CD8-positive, alpha-beta memory T cell (primary cell): ENCODE measurements at places on chromosomes 13 and 19. TPM values are rescaled to one million over a fixed set of nuclear protein-coding genes. Genes with fewer than 3 reads are reported as not detected.
A peak's percentile ranks its signal among the peaks of the same experiment; 100 is the strongest.

DNA sequence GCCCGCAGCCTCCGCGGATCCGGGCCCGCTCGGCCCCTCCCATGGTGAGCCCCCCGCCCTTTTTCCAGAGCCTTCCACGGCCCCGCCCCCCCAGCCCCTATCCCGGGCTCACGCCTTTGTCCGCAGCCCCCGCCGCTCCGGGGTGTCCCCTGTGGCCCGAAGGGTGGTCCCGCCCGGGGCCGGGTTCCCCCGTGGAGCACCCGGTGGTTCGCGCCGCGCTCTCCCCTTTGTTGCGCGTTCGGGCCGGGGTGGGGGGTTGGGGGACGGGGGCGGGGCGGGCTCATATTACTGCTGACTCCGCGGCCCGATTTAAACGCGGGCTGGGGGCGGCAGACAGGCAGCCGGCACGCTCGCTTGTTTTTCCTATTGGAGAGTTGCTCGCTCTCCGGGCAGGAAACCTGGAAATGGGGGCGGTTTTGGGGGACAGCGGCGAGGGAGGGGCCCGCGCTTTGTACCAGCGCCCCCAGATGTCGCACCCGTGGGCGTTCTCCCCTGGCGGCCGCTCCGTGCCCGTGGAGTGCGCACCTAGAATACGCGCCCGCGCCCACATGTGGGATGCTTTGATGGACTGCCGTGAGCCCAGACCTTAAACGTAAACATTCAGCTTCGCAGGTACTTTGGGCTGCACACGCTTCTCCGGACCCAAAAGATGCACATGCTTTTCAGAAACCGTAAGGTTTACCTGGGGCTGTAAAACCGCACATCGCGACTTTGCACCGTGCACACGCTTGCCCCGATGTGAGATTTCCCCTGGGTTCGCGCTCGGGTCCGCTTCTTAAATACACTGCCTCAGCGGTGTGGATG lies 699 bp downstream of the PTOV1 start:
- DNase-seq: peak; percentile 35
- no peaks in the 10 kb centered on the region for H3K27me3 ChIP-seq
- H3K36me3 ChIP-seq: no peaks in the 10 kb centered on the region
- peaks cover 30% of the 10 kb centered on the region for H3K4me1 ChIP-seq
- H3K27ac ChIP-seq: no peak overlapping the region
- H3K4me3 ChIP-seq: peak overlapping the region; percentile 67

DNA sequence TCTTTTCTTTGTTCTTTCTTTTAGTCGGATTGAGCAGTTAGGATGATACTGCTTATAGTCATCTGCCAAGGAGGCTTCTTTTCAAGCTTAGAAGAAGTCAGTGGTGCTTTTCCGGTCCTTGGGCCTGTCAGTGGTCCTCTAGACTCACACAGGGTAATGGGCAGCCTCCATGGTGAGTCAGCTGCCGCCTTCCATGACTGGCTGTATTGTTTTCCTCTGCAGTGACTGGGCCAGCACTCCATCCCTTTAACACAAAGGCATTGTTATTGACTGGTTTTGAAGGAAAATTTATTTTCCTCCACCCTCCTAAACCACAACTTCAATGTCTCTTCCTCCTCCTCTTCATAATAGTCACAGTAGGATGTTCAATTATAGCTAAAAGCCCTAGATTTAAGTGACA lies 47.1 kb upstream of the CNMD start:
- no peaks in the 10 kb centered on the region for H3K27me3 ChIP-seq
- H3K27ac ChIP-seq: no peak overlapping the region
- H3K4me3 ChIP-seq: no peak overlapping the region
- no peaks in the 10 kb centered on the region for H3K4me1 ChIP-seq
- no peaks in the 10 kb centered on the region for H3K36me3 ChIP-seq

DNA sequence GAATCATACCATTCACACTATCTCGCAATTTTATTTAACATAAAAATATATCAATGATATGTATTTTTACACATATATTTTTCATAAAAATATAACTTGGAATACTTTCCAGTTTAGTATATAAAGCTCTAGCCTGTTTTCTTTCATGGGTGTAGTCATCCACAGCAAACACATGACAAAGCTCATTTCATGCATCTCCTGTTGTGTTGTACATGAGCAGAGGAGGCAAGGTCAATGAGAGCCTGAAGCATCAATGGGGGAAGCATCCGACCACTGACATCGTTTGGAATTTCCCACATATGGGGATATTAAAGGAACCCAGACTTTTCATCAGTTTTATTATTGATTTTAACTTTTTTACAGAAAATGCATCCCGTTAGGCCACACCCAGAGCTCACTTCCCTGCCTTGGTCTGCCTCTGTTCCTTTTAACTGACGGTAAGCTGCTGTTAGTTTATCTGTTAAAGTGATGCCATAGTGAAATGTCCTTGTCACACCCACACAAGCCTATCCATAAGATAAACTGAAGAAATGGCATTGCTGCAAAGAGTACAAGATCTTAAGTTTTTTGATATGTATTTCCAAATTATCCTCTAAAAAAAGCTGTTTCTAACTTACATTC lies 44.0 kb downstream of the MIPEP start:
- H3K4me3 ChIP-seq: no peak overlapping the region
- no peaks in the 10 kb centered on the region for H3K27me3 ChIP-seq
- H3K36me3 ChIP-seq: no peaks in the 10 kb centered on the region
- no peak overlapping the region for H3K27ac ChIP-seq
- no peak for DNase-seq

- no peak overlapping the region for H3K27ac ChIP-seq
- no peaks in the 10 kb centered on the region for H3K36me3 ChIP-seq
- no peak overlapping the region for H3K4me3 ChIP-seq
These were observed 24.5 kb downstream of the CFAP97D2 start for GRCh38 chr13:114203536-114203935.

DNA sequence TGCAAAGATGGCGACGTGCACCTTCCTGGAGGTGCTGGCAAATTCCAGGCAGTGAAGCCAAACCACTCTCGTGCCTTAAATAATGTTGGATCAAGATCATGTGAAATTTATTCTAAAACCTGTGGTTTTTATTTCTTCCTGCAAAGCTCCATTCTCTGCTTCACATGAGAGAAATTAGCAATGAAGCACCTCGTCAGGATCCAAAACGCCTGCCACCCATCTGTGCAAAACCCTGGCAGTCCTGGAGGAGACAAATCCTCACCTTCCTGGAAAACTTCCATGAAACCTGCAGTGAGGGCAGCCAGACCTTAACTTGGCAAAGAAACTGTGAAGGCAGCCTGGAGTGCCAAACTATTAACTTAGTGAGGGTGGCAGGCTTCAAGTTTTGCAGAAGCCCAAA lies 47.6 kb downstream of the CHST8 start:
- H3K27ac ChIP-seq: no peak overlapping the region
- no peaks in the 10 kb centered on the region for H3K27me3 ChIP-seq
- DNase-seq: no peak
- no peaks in the 10 kb centered on the region for H3K36me3 ChIP-seq

- no peaks in the 10 kb centered on the region for H3K36me3 ChIP-seq
- H3K27me3 ChIP-seq: no peaks in the 10 kb centered on the region
- no peak overlapping the region for H3K27ac ChIP-seq
- no peak overlapping the region for H3K4me3 ChIP-seq
- DNase-seq: no peak
These were observed 160.9 kb downstream of the PCDH9 start for GRCh38 chr13:67069117-67069767.

DNA sequence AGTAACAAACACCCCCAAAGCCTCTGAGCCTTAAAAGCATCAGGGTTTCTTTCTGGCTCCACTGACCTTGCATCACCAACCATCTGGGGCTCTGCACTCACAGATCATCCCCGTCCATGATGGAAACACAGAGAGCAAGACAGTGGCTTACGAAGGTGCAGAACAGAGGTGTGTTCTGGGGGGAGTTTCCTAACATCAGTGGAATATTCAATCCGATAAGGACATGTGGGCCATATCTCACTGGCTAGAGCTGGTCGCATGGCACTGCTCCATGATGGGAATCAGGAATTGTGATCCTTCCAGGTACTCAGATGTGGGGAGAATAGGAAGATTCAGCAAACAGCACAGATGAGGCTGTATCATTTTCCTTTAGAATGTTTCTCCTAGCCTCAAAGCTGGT lies 457.2 kb downstream of the IRS2 start:
- H3K27me3 ChIP-seq: no peaks in the 10 kb centered on the region
- DNase-seq: no peak
- no peak overlapping the region for H3K27ac ChIP-seq
- H3K36me3 ChIP-seq: no peaks in the 10 kb centered on the region
- H3K4me1 ChIP-seq: no peaks in the 10 kb centered on the region

- H3K4me3 ChIP-seq: no peak overlapping the region
- no peak for DNase-seq
- no peak overlapping the region for H3K27ac ChIP-seq
- H3K36me3 ChIP-seq: peaks cover 41% of the 10 kb centered on the region
These were observed 144.1 kb downstream of the PAN3 start for GRCh38 chr13:28282451-28282850.

DNA sequence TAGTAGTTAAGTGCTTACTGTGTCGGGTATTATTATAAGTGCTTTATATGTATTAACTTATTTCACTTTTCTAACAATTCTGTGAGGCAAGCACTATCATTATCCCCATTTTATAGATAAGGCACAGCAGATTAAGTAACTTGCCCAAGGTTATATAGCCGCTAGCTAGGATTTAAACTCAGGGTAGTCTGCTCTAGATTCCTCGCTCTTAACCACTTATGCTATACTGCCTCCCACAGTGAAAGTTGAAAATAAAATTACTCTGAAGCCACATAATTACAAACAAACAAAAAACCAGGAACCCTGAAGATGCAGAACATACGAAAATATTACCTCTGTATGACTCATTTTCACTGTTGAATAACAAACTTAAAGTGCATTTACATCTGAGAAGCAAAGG lies 3.9 kb downstream of the TEX30 start:
- H3K27ac ChIP-seq: no peak overlapping the region
- H3K4me3 ChIP-seq: no peak overlapping the region
- DNase-seq: no peak
- no peaks in the 10 kb centered on the region for H3K27me3 ChIP-seq
- no peaks in the 10 kb centered on the region for H3K36me3 ChIP-seq
- H3K4me1 ChIP-seq: peaks cover 5% of the 10 kb centered on the region

The ZNF681 gene
- 4.6 TPM for total RNA-seq

DNA sequence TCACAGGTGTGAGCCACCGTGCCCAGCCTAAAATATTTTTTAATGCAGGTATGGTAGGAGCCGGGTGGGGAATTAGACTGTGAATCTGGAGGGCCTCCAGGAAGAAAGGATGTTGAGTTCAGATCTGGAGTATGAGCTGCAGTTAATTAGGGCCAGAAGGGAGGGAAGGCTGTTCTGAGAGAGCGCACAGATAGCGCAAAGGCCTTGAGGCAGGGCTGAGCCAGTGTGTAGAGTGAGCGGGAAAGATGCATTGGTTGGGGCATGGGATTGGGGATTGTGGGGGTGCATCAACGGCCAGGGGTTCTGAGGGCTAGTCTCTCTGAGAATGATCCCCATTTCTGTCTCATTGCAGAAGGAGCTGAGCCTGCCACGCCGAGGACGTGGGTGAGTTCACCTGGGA lies 9.7 kb downstream of the MAST3 start:
- no peak for DNase-seq
- H3K27ac ChIP-seq: no peak overlapping the region
- H3K36me3 ChIP-seq: no peaks in the 10 kb centered on the region
- no peak overlapping the region for H3K4me3 ChIP-seq

The PGLYRP2 gene
- 0.13 TPM for total RNA-seq

DNA sequence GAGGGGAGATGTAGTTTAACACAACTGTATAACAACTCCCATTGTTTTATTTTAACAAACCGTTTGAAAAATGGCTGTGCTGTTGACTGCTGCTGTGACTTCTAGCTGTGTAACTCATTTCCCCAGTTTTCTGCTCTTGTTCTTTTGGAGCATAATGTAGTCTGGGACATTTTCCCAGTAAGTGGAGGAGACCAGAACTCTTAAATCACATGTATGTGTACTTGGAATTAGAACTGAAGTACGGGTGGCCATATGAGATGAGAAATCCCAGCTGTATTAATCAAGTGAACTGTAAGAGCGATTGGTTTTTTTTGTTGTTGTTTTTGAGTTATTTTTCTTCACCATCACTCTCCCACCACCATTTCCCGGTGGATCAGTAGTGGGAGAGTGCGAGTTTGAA lies 49.4 kb upstream of the RNF113B start:
- no peaks in the 10 kb centered on the region for H3K27me3 ChIP-seq
- no peaks in the 10 kb centered on the region for H3K4me1 ChIP-seq
- DNase-seq: no peak
- no peak overlapping the region for H3K27ac ChIP-seq

GRCh38 chr13:23427342-23427843 lies 6.1 kb downstream of the SACS start:
- no peaks in the 10 kb centered on the region for H3K36me3 ChIP-seq
- H3K4me1 ChIP-seq: no peaks in the 10 kb centered on the region
- no peak overlapping the region for H3K4me3 ChIP-seq
- no peaks in the 10 kb centered on the region for H3K27me3 ChIP-seq
- H3K27ac ChIP-seq: no peak overlapping the region
- DNase-seq: no peak

GRCh38 chr13:23987331-23987894 lies 90.1 kb upstream of the C1QTNF9B start:
- no peaks in the 10 kb centered on the region for H3K36me3 ChIP-seq
- no peak overlapping the region for H3K27ac ChIP-seq
- no peak overlapping the region for H3K4me3 ChIP-seq
- DNase-seq: no peak

The LILRB3 gene
- total RNA-seq: 0.48 TPM

GRCh38 chr19:33745297-33745696 lies 51.4 kb upstream of the KCTD15 start:
- H3K4me1 ChIP-seq: no peaks in the 10 kb centered on the region
- H3K27me3 ChIP-seq: no peaks in the 10 kb centered on the region
- DNase-seq: no peak
- H3K4me3 ChIP-seq: no peak overlapping the region
- H3K36me3 ChIP-seq: no peaks in the 10 kb centered on the region

DNA sequence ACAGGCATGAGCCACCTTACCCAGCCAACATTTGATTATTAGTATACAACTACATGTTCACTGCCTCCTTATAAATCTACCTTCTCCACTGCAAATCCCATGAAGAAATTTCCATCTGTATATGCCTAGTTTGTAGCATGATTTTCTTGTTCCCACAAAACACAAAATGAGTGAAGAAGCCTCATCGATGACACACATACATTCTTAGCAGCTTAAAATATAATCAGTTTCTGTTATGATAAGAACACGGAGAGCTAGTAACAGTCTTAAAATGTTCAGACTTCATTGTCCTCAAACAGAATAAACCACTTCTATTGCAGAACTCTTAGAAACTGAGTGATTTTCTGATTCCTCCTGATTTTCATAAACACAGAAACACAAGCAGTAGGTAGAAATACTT lies 740.5 kb downstream of the PCDH9 start:
- no peaks in the 10 kb centered on the region for H3K36me3 ChIP-seq
- no peaks in the 10 kb centered on the region for H3K4me1 ChIP-seq
- no peaks in the 10 kb centered on the region for H3K27me3 ChIP-seq

The DLEU7 gene
- total RNA-seq: not detected

GRCh38 chr19:29278716-29279115 lies 65.8 kb upstream of the UQCRFS1 start:
- H3K36me3 ChIP-seq: no peaks in the 10 kb centered on the region
- H3K4me3 ChIP-seq: no peak overlapping the region
- peaks cover 6% of the 10 kb centered on the region for H3K4me1 ChIP-seq
- H3K27me3 ChIP-seq: peaks cover 5% of the 10 kb centered on the region
- DNase-seq: no peak

The NOVA2 gene
- total RNA-seq: not detected

The KCTD4 gene
- not detected for total RNA-seq

GRCh38 chr13:111952814-111953213 lies 114.1 kb upstream of the SOX1 start:
- H3K4me3 ChIP-seq: no peak overlapping the region
- no peaks in the 10 kb centered on the region for H3K4me1 ChIP-seq
- no peak for DNase-seq
- H3K27ac ChIP-seq: no peak overlapping the region
- H3K27me3 ChIP-seq: no peaks in the 10 kb centered on the region
